ENCODE measurements at places on chromosomes 6 and 20.

GRCh38 chr6:36920049-36920448 is 34.3 kb downstream of the C6orf89 start:
- DNase-seq: no peak

DNA sequence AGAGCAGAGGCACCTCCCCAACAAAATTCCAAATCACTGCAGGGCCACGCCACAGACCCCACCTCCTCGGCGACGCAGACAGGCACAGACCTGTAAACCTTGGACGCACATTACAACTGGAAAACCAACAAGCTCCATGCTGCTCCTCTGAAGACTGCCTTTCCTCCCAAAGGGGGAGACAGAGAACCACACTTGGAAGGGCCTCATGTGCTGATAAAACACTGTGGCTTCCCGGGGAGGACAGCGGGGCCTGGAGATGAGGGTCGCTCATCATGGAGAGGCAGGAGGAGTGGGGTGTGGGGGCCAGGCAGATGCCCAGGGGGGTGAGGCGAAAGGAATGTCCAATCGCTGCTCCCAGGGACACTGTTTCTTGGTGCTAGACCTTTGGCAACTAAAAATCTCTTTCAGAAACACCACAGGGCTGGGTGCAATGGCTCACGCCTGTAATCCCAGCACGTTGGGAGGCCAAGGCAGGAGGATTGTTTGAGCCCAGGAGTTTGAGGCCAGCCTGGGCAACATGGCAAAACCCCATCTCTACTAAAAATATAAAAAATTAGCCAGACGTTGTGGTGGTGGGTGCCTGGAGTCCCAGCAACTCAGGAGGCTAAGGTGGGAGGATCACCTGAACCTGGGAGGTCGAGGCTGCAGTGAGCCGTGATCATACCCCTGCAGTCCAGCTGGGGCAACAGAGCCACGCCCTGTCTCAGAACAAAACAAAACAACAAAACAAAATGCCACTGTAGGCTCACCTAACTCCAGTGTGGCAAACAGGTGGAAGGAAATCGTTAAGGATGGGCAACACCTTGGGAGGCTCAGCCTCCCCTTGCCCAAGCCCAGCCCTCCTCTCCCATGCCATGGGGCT is 53.8 kb downstream of the ABHD12 start:
- DNase-seq: no peak

DNA sequence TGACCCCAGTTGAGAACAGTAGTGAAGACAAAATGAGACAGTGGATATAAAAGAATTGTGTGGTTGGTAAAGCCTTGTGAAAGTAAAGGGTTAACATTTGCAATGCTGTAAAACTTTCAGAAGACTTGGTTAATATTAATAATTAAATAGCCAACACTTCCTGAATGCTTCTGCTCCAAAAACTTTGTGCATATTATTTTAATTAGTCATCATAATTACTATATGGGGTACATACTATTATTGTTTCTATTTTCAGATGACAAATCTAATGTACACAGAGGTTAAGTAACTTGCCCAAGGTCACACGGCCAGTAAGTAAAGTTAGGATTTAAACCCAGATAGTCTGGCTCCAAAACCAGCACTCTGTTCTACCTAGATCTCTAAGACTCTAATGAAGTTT is 291.3 kb downstream of the OGFRL1 start:
- no peak for DNase-seq

- peak; percentile 46 for DNase-seq
These were observed 26.8 kb upstream of the RPP40 start for GRCh38 chr6:5030596-5031136.

- DNase-seq: no peak
These were observed 116.4 kb downstream of the TOX2 start for GRCh38 chr20:44031001-44031574.

Measured in stimulated activated CD4-positive, alpha-beta T cell treated with anti-CD3 and anti-CD28 coated beads, Interleukin-1b, Interleukin-23, amount 100 ng/mL, for 1 hour (primary cell).